ENCODE measurements at places on chromosomes 4 and X.

GRCh38 chr4:114487101-114487500 lies 111.5 kb upstream of the UGT8 start:
- DNase-seq = no peak

DNA sequence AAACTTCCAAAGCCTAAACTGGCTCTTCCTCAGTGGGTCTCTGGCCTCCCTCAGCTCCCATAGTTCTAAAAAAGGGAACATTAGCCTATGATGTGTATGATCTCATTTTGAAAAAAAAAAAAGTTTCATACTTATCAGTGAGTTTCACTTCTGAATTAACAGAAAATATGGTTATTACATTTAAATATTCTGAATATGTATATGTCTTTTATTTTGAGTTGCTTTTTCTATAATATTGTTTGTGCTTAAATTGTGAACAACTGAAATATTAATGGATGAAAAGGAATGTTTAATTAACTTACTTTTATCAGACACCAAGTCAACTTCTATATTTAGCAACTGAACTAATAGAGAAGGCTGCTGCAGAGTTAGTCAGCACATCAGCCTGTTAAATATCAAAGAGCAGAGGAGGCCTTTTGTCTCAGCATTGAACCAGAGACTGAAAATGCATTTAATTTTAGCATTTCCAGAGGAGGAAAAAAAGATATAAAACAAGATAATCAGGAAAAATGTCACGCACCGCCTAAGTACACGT lies 20.4 kb upstream of the FHL1 start:
- DNase-seq = no peak

DNA sequence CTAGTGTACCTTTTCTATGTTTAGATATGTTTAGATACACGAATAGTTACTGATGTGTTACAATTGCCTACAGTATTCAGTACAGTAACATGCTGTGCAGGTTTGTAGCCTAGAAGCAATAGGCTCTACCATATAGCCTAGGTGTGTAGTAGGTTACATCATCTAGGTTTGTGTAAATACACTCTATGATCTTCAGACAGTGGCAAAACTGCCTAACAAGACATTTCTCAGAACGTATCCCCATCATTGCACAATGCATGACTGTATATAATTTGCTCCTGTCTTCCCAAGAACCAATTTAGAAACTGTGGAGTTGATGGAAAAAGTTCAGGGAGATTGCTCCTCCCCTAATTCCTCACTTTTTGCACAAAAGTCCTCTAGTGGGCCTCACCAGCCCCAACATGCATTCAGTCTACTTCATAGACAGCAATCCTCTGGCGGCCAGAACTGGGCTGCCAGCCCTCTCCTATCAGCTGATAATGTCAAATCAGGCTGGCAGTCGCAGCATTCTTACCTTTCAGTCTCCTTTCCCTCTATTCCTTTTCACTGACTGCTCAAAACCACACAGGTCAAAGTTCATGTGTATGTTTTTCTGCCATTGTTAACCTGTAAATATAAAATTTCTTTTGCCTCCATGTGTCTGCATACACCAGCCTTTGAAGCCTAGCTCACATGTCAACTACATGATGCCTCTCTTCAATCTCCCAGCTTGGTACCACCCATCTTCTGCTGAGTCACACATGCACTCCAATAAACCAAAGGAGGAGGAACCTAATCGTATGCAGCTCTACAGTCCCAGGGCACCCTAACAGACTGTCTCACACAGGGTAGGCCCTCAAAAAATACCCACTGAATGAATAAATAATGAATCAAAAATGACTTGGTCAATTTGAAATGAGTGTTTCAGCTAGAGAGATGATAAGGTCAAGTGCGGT lies 32.0 kb downstream of the BCLAF3 start:
- no peak for DNase-seq

- DNase-seq = no peak
Measured at GRCh38 chr4:39525822-39526690, 1.2 kb downstream of the UGDH start.

GRCh38 chr4:153176938-153177337 lies 27.3 kb upstream of the TRIM2 start:
- no peak for DNase-seq
